ENCODE measurements at places on chromosomes 16 and 17.

GRCh38 chr16:35711435-35711834, 2252.0 kb downstream of the TP53TG3F start:
- no peak for DNase-seq

GRCh38 chr16:23337836-23338550, 35.9 kb downstream of the SCNN1B start:
- DNase-seq, result no peak

GRCh38 chr16:5056352-5056751, 9.4 kb downstream of the C16orf89 start:
- no peak for DNase-seq

DNA sequence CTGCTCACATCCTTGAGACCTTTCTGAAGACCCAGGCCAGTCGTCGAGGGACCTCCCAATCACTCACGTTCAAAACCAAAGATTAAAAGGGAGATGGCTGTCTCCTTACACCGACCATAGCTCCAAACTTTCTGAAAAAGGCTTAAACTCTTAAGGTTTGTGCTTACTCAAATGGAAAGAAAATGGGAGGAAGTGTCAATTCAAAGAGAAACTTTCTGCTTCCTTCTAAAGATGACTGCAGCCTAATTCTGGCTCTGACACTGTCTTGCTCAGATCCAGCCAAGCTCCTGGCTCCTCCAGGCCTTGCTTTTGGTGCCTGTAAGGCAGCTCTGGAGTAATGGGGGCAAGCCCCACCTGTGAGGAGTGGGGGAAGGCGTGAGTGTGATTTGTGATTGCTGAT, 54.9 kb upstream of the WSB1 start:
- no peak for DNase-seq

- no peak for DNase-seq
Observed at GRCh38 chr17:57388131-57388725, 131.9 kb downstream of the MSI2 start.

DNA sequence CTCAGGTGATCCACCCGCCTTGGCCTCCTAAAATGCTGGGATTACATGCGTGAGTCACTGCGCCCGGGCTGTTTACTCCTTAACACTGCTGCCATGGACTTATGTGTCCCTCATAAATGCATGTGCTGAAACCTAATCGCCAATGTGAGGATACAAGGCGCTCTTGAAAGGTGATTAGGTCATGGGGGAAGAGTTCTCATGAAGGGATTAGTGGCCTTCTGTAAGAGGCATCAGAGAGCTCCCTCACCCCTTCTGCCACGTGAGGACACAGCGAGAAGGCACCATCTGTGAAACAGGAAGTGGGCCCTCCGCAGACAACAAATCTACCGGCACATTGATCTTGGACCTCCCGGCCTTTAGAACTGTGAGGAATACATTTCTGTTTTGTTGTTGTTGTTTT, 19.1 kb downstream of the ITPRIPL2 start:
- DNase-seq, result no peak

DNA sequence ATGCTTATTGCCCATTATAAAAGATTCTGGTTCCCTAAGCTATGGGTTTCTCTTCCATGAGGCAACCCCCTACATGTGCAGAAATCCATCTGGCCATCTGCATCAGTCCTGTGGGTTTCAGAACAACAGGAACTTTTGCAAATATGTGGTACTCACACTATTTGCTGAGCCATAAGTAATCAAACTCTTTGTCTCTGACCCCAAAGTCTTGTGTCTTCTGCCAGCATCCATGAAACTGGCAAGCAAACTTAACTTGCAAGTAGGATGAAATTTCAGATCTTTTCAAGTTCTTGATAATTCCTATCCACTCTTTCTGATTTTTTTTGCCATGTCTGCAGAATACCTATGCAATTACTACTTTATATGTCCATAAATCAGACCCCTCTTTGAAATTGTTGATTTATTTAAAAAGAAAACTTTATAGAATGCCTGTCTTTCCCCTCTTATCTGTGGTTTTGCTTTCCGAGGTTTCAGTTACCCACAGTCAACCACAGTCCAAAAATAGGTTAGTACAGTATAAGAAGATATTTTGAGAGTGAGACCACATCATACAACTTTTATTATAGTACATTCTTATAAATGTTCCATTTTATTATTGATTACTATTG, 158.4 kb upstream of the IRX3 start:
- DNase-seq, result no peak

DNA sequence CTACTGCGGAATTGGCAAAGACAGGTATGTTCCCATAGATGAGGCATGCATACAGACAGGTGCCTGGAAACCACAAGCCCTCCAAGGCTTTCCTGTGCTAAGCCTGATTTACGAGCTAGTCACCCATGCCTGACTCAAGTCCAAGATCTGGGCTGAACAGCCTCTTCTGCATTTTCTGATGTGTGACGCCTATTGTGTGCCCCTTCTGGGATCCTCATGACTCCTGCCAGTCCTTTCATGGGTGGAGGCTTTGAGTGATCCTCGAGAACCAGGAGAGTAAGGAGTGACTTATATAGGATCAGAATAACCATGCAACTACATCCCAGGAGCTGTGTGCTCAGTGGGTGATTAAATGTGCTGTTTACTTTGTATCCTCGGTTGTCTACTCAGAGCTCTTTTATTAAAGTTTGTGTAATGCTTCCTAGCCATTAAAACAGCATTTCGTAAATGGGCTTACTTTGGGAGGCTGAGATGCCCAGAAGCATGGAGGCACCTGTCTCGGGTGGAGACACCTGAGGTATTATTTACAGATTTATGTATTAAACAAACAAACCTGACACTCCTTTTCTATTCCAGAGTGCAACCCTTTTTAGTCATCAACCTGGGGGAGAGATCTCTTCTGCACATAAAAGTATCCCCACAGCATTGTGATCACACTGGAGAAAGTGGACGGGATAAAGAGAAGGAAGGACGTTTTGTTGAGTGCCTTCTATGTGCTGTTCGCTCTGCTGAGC, 373.0 kb upstream of the DYNLRB2 start:
- no peak for DNase-seq

GRCh38 chr17:31918701-31919128, 17.2 kb upstream of the UTP6 start:
- DNase-seq, result no peak

GRCh38 chr16:49461517-49461951, 87.9 kb downstream of the C16orf78 start:
- no peak for DNase-seq

DNA sequence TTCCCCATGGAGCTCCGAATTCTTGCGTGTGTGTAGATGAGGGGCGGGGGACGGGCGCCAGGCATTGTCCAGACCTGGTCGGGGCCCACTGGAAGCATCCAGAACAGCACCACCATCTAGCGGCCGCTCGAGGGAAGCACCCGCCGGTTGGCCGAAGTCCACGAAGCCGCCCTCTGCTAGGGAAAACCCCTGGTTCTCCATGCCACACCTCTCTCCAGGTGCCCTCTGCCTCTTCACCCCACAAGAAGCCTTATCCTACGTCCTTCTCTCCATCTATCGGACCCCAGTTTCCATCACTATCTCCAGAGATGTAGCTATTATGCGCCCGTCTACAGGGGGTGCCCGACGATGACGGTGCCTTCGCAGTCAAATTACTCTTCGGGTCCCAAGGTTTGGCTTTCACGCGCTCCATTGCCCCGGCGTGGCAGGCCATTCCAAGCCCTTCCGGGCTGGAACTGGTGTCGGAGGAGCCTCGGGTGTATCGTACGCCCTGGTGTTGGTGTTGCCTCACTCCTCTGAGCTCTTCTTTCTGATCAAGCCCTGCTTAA, 617 bp upstream of the SENP3 start:
- peak; percentile 46 for DNase-seq

- DNase-seq, result no peak
Observed at GRCh38 chr17:62797959-62798358, 10.2 kb downstream of the MARCHF10 start.

GRCh38 chr17:21689604-21690003, 2.7 kb upstream of the KCNJ18 start:
- DNase-seq, result no peak

DNA sequence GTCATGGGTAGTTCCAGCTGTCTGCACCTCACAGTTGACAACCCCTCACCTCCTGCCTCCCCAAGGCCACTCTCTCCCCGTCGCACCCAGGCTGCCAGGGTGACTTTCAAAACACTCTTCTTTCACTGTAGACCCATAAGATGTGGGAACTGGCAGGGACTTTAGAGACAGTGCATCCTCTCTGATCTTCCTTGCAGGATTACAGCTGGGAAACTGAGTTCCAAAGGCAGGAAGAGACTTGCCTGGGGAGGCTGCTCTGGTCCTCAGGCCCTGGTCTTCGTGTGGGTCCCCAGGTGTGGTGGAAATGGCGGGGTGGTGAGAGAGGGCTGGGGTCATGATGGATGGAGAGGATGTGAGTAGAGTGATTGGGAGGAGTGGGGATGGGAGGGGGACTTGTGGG, 21.9 kb upstream of the NKD1 start:
- no peak for DNase-seq
